ENCODE measurements at places on chromosomes 11 and 22.

- DNase-seq, result no peak
Observed at GRCh38 chr11:129460714-129461113, 85.1 kb downstream of the BARX2 start.

GRCh38 chr22:44311855-44312170 is 938 bp downstream of the SHISAL1 start:
- no peak for DNase-seq

DNA sequence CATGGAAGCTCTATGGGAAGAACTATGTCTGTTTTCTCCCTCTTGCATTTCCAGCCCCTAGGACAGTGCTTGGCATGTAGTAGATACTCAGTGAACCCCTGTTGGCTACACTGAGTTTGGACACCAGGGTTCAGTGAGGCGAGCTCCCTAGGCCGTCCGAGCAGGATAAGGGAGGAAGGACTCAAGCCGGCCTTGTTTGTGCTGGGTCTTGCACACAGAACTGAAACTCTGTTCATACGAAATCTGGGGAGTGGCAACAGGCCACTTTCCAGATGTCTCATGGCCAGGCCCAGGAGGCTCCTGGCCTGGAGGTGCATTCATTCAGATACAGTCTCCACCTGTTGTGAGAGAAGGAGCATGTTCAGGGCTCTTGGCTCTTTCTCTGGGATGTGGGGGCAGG is 23.6 kb upstream of the LMO1 start:
- peak; percentile 3 for DNase-seq

DNA sequence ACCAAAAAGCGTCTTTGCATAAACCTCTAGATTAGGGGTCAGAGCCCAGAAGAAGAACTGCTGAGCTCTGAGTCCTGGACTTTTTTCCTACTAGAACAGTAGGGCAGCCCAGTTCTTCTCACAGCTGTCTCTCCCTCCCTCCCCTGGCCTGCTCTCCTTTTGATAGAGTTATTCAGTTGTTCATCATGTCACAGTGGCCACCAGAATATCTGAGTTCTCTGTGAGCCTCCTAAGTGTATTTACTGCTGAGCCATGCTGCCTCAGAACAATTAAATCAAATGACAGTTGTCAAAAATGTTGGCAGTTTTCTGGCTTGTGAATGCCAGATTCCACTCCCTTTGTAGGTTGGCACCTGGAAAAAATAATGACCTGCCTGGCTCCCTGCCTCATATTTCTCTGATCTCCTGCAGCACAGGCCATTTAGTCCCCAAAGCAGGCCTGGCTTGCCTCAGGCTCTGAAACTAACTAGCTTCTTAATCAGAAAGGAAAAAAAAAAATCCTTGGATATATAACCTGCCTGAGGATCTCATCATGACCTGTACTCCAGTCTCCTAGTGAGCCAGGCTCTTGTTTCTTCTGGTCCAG is 377.4 kb upstream of the LARGE1 start:
- DNase-seq, result no peak

- DNase-seq, result no peak
Observed at GRCh38 chr11:35477901-35478300, 47.5 kb downstream of the PAMR1 start.

DNA sequence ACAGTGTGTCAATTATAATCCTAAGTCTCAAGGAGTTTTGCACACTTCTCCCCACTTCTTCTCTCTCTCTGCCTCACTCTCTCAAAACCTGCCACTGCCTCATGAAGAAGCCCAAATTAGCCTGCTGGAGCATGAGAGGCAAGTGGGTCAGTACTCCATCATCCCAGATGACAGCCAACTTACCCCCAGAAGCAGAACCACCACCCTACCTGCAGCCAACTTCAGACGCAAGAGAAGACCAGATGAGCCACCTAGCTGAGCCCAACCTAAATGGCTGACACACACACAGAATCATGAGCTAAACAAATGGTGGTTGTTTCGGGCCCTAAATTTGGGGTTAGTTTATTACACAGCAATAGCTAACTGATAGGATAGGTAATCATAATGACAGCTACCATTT is 61.2 kb downstream of the CD82 start:
- peak; percentile 12 for DNase-seq

GRCh38 chr11:23755769-23756168 is 741.1 kb upstream of the LUZP2 start:
- no peak for DNase-seq

DNA sequence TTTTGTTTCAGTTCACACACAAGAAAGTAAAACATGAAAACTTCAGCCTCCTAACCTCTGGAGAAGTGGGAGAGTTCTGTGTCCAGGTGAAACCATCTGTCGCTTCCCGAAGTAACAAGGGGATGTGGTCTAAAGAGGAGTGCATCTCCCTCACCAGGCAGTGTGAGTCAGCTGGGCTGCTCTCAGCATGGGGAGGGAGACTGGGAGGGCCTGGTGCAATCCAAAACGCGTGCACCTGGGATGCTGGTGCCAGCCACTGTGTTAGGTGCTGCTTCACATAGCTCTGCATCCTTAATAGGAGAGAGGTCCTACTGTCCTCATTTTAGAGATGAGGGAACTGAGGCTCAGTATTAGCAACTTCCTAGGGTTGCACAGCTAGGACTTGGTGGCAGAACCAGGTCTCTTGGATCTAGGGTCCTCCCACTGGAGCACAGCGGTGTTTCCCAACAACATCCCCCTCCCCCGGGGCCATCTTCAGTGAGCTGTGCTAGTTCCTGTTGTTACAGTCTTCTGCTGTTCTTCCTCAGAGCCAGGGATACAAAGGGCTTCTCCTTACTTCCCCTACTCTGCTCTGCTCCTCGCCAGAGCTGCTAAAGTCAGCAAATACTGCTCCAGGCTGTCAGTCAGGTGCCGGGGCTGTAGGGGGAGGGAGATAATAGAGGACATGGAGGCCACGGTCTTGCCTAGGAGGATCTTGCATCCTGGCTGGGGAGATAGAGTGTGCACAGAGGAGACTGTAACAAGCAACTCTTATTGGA is 8.0 kb downstream of the IL10RA start:
- no peak for DNase-seq

GRCh38 chr11:80122211-80122610 is 681.4 kb upstream of the TENM4 start:
- no peak for DNase-seq

DNA sequence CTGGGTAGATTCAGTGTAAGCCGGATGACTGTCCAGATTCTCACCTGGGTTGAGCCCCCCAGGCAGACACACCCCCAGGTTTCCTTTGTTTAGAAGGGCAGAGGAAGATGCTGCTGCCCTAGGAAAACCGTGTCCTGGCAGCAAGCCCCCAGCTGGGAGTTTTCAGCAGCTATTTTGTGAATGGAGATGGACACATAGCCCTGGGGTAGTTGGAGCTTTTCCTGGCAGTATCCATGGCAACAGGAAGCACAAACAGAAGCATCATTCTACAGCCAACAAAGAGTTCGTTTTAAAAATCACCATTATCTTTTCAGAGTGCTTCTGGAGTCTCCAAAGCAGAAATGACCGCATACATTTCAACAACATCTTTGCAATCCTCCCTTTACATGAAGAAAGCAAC is 245.5 kb downstream of the BRD1 start:
- no peak for DNase-seq

DNA sequence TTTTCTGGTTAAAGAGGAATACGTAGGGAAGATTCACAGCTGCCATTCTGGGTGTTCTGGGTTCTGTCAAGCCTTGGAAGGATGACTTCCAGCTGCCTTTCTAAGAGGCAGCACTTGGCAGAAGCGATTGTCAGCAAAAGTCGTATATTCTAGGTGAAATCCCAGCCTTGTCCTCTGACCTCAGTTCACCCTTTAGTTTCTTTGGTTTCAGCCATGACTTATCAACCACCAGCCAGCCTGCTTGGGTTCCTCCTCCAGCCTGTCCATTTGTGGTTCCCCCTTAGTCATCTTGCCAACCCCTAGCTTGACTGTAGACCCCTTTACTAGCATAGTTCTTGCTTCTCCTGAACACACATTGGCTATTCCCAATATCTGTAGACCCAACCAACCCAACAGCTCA is 102.3 kb upstream of the CD44 start:
- DNase-seq, result no peak

DNA sequence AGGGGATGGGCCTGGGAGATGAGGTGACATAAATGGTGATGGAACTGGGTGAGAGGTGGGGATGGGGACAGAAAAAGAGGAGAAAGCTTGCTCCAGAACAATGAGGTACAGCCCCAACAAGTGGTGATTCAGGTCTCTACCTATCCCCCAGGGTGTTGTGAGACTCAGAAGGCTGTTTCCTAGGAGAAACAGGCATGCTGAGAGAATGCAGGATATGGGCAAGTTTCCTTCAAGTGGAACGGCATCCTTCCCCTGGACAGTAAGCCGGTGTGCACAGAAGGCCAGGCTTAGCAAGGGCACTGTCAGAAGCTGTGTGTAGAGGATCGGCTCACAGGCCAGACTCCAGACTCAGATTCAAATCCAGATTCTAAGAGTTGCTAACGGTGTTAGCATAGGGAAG is 34.1 kb upstream of the CRTAM start:
- DNase-seq, result no peak

DNA sequence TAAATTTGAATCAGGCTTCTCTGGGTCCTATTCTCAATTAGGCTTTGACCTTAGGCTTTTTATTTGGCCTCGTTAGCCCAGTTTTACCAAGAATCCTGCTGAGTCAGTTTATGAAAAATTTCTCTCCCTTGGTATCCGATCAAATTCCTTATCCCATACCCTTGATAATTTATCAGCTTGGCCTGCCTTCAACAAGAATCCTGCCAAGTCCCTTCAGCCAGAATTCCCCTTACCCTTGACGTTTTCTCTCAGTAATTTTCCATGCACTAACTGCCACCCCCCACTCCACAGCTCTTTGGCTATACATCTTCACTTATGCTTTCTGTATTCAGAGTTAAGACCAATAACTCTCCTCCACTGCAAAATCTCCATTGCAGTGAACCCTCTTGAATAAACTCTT is 811.0 kb upstream of the CCDC90B start:
- no peak for DNase-seq

- peak; percentile 71 for DNase-seq
Observed at GRCh38 chr22:49992921-49993648, 19.5 kb downstream of the IL17REL start.

DNA sequence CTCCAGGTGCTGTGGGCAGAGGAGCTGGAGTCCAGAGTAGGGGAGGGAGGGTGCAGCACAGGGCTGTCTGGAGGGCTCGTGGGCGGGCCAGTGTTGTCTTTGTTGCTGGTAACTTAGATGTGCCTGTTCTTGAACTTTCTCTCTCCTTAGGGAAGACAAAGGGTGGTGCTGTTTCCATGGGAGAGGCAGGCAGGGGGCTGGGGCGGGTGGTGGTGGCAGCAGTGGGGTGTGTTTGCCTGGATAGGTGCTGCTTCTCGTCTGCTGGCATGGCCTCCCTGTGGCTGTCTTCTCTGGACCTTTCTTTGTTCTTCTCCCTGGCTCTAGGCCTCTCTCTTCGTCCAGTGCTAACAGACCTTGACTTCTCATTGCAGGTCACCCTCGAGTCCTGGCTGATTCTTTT is 8.5 kb downstream of the SIDT2 start:
- DNase-seq, result peak; percentile 27
